A172 (cell line): ENCODE measurements at places on chromosomes 5 and 9.

DNA sequence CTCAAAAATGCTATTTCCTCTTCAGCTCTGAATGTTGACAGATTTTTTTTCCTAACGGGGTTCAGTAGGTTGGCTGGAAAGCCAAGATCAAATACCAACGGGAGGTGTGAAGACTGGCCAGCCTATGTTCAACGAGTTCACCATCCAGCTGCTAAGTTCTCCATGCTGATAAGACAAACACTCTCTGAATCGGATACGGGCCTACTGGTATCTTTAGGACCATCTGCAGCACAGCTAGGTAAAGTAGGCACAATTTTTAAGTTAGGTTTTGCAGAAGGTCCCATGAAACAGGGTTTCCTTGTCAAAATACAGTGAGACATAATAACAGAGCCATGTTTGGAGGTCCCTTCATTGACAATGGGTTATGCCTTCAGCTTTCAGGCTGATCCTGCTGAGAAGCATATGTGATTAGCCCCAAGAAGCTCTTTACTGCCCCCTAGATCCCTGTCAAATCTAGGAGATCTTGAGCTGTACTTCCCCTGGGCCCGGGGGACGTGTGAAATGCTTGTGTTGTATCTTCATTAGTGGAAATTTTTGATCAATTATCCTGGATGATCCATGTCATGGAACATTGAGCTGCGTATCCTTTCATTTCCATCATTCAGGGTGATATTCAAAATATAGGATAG lies 60.6 kb downstream of the PGM5 start:
- no peak for DNase-seq

GRCh38 chr9:573691-574410 lies 267.6 kb upstream of the DMRT1 start:
- peak; percentile 11 for DNase-seq

GRCh38 chr5:151615431-151615830 lies 24.3 kb upstream of the FAT2 start:
- DNase-seq = no peak

DNA sequence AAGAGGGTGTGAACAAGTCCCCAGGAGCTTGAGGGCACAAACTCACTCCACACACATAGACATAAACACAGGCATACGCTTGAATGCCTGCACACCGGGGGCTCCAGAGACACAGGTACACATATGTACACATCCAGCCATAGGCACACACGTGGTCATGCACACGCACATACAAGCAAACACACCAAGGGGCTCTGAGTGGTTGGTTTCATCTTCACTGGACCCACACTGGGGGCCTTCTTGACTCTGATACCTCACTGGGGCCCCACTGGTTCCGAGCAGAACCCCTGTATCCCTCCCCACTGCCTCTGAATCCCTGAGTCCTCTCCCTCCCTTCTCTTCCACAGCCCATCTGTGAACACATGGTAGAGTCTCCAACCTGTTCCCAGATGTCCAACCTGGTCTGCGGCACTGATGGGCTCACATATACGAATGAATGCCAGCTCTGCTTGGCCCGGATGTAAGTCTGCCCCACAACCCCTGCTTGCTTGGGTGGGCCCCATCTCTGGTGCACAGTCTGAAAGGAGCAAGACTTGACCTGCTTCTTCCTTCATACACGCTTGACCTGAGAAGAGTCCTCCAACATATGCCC lies 6.4 kb downstream of the SPINK4 start:
- DNase-seq = no peak

DNA sequence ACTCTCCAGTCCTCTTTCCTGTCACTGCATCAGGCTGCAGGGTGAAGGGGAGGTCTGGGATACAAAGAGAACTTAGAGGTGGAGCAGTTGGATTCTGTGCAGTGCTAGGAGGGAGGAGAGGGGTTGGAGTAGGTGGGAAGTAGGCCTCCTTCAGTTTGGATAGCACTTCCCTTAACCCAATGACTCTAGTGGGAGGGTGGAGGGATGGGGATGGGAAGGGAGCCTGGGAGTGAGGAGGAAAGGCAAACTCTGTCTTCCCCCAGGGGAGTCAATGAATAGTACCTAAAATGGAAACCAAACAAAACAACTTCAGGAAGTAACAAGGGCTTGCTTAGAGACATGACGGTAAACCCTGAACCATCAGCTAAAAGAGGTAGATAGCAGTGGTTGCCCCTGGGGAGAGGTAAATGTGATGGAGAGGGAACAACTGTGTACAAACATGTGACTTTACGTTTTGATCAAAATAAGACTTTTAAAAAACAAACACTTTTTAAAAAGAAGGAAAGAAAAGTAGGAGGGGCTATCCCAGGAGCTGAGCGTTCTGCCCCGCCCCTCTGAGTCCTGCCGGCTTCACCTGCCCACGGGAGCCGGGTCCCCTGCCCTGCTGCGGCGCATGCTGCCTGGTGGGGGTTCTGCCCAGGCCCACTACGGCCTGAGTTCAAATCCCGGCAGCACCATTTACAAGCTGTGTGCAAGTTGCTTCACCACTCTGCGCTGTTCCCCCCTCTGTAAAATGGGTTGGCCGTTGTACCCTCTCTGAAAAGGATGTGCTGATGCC lies 30.9 kb downstream of the GSN start:
- no peak for DNase-seq

GRCh38 chr5:173454736-173455598 lies 126.8 kb upstream of the STC2 start:
- peak; percentile 100 for DNase-seq

DNA sequence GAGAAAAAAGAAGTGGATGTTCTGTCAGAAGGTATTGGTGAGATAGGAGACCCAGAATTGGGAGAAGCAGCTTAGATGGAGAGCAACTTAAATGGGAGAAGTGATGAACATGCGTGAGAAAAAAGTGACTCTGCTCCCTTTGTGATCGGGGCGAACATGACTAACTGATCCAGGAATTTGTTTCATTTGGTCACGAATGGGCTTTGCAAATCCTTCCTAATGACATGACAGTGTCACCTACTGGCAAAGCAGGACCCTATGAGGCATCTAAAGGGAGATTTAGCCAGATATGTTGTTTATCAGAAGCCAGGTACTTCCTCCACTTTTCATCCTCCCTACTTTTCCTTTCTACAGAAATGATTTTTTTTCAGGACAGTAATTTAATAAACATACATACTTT lies 787.4 kb upstream of the RGMB start:
- DNase-seq = peak; percentile 23

DNA sequence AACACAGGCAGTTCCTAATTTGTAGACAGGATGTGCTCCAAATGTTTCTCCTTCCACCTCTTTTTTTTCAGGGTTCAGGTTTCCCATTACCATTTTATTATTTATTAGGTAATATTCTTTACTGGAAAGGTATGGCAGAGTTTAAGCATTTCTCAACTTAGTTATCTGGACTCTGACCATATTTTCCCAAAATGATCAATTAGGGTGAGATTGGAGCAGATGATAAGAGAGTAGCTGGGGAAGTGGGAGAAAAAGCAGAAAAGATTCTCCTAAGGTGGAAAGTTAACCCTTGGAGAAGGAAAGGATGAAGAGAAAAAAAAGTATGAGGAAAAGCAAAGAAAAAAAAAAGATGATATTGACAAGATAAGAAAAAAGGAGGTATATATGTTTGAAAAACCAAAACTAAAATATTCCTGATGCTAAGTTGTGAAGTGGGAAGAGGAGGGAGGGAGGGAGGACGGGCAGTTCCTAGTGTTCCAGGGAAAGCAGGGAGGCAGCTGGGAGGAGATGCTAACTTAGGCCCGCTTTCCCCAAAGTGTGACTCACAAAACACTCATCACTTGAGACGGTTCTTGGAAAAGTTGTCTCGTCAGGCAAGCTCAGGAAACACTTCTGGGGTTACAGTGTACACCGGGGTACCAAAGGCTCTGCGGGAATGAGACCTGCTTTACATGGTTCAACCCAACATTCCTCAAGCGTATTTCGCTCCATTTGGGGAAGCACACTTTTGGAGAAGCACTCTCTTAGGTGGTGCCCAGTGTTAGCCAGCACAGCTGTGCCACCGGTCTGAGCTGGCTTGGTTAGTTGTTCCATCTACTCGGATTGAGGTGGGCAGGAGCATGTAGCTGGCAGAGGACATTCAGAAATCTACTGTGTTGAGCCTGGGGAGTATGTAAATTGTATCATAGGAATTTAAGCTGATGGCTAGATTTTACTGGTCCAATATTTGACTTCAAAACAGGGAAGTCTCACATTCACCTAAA lies 35.1 kb downstream of the B4GALT1 start:
- peak; percentile 78 for DNase-seq

DNA sequence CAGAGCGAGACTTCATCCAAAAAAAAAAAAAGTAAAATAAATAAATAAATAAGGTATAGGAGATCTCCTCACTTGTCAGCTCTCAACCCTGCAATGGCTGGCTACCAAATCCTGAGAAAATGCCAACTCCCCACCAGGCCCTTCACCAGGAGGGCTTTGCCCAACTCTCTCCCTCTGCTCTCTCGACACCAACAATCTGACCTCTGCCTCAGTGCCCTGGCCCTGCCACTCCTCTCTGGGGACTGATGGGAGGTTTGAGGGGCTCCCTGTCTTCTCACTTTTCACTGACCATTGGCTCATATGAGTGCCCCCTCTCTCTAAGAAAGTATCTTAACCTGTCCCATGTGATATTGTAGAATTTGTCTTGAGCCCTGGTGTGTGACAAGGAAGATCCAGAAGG lies 52.6 kb upstream of the SH3PXD2B start:
- DNase-seq = no peak

GRCh38 chr5:109830955-109831502 lies 141.3 kb downstream of the MAN2A1 start:
- peak; percentile 90 for DNase-seq
